ENCODE measurements at places on chromosomes 7 and 10. TPM values are rescaled to one million over a fixed set of nuclear protein-coding genes. Genes with fewer than 3 reads are reported as not detected.

Gene GPRIN2
- 3.7 TPM for total RNA-seq

Gene WNT8B
- total RNA-seq: 0.14 TPM

Gene AKR1C4
- total RNA-seq: 0.25 TPM

Gene CPXM2
- not detected for total RNA-seq

Gene UNCX
- not detected for total RNA-seq

Gene OR2A5
- total RNA-seq: not detected

Gene POM121C
- total RNA-seq: 68.9 TPM

GRCh38 chr10:101161494-101162299 is 30.6 kb downstream of the TLX1 start:
- no peaks in the 10 kb centered on the region for H3K36me3 ChIP-seq
- no peak overlapping the region for H3K27ac ChIP-seq
- H3K27me3 ChIP-seq: no peaks in the 10 kb centered on the region
- peak; percentile 63 for DNase-seq
- no peak overlapping the region for H3K4me3 ChIP-seq

GRCh38 chr10:75508814-75509306 is 77.4 kb downstream of the LRMDA start:
- DNase-seq: no peak
- peaks cover 22% of the 10 kb centered on the region for H3K4me1 ChIP-seq
- no peaks in the 10 kb centered on the region for H3K27me3 ChIP-seq

GRCh38 chr7:40306596-40306995 is 171.8 kb downstream of the SUGCT start:
- no peak overlapping the region for H3K4me3 ChIP-seq
- no peaks in the 10 kb centered on the region for H3K27me3 ChIP-seq
- H3K27ac ChIP-seq: no peak overlapping the region
- no peak for DNase-seq

GRCh38 chr10:52779541-52780390 is 7.2 kb upstream of the MBL2 start:
- H3K36me3 ChIP-seq: no peaks in the 10 kb centered on the region
- no peaks in the 10 kb centered on the region for H3K27me3 ChIP-seq
- H3K4me1 ChIP-seq: peaks cover 12% of the 10 kb centered on the region
- H3K27ac ChIP-seq: peak overlapping the region; percentile 5

DNA sequence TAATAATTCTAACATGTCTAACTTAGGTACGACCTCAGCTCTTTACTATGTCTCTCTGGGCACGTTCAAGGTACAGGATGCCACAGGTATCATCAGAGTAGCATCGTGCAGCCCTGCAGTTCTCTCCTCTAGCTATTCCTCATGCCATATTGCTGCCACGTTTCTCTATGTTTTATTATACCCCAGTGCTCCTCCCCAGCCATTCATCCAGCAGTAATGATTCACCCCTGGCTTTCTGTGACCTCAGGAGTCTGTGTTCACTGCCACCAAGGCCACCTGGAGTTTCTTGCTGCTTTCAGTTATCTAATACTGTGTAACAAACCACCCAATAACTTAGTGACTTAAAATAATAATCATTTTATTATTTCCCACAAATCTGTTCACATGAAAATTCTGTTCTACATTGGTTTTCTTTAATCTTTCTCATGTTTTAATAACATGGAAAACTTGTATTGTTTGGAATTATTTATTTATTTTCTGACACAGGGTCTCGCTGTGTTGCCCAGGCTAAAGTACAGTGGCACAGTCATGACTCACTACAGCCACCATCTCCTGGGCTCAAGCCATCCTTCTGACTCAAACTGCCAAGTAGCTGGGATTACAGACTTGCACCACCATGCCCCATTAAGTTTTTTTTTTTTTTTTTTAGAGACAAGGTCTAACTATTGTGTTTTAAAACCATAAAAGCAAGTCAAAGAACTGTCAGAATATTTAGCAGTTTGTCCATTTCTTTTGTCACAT is 21.8 kb downstream of the REEP3 start:
- peaks cover 12% of the 10 kb centered on the region for H3K4me1 ChIP-seq
- no peaks in the 10 kb centered on the region for H3K36me3 ChIP-seq
- no peak overlapping the region for H3K27ac ChIP-seq
- no peaks in the 10 kb centered on the region for H3K27me3 ChIP-seq

DNA sequence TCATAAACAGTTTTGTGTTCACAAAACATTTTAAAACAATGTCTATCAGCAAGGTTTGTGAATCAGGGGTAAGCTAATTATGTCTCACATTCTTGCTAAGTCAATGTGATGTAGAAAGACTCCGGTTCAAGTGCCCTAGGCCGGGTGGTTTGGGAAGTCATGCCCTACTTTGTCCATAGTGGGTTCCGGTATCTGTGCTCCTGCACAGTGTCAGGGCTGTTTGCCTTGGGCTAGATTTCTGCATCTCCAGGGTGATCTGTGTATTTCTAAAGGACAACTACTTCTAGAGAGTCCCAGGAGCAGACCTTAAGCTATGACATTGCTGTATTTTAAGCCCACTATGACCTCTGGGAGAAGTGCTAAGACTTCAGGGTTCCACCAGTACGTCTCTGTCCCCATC is 504.1 kb downstream of the PLXNA4 start:
- DNase-seq: no peak
- no peak overlapping the region for H3K4me3 ChIP-seq
- no peak overlapping the region for H3K27ac ChIP-seq
- peaks cover 3% of the 10 kb centered on the region for H3K27me3 ChIP-seq
- no peaks in the 10 kb centered on the region for H3K36me3 ChIP-seq

DNA sequence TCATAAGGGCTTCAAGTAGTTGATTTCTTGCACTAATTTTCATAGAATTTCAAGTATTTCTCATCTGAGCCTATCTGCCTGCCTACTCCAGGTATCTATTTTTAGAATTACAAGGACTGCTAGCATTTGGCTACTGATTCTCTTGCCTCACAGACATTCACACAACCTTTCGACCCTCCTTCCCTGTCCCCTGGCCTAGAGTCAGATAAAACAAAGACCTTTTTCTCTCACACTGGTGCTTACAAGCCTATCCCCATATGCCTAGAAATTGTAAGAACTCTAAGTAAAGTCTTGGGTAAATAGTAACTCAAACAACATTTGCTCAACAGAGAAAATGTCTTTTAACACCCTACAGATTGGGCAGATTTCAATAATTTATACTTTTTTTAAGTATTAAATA is 6.3 kb downstream of the GPAM start:
- no peak overlapping the region for H3K27ac ChIP-seq
- H3K4me1 ChIP-seq: peaks cover 55% of the 10 kb centered on the region
- peak; percentile 32 for DNase-seq
- H3K27me3 ChIP-seq: no peaks in the 10 kb centered on the region

Data from Caco-2 (cell line).